ENCODE measurements at places on chromosomes 2 and 18.

DNA sequence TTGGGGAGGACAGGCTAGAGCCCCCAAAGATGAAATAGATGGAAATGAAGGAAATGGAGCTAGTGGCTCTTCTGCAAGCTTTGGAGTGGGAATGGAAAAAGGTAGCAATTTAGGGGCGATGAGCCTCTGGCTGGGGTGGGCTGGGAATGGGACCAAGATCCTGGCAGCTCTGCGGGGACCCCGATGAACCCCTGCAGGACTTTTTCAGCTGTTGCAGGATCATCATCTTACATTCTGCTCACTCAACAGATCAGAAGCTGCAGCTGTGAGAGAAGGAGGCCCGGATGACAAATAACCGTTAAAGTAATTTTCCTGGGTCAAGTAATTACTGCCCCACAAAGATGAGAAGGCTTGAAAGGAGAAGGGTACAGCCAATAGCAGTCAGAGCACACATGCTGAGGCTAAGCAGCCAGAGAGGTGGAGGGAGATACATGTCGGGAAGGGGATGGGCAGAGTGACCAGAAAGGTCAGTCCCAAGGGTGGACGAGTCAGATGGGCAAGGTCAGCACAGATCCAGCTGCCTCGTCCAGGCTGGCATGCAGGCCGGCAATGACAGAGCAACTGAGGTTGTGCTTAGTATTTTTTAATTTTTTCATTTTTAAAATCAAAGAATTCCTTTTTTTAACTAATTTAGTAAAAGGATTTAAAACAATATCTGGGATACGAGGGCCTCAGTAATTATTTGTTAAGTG, 245.0 kb upstream of the RAB6C start:
- no peak for DNase-seq

DNA sequence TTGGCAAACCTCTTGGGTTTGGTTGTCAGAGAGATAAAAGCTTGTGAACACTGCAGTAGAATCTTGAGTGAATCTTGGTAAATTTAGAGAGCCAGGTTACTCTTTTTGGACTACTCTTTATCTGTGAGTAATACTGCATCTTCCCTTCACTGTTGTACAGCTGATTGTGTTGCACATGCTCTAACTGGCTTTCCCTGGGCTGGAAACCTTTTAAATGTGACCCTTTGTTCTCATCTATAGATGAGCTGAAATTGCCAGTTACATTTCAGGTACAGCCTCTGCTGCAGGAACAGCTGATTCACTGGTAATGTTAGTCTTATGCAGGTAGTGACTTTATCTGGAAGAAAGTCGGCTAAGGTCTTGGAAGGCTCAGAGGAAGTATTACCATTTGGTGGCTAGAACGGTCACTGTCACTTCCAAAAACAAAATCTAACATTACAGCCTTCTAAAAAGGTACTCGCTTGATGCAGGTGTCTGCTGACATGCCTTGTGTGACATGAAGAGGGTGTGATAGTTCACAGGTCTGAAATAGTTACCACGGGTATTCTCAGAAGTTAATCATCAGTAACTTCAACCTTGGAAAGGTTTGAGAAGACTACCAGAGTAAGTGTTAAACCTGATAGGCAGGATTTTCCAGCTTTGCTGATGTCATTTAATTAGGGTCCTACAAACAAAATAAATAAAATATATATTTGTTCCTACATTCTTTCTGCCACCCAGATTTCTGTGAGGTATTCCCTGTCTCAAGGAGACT, 851.1 kb downstream of the SLC4A3 start:
- DNase-seq, result no peak

- DNase-seq, result no peak
Measured at GRCh38 chr18:7232218-7232617, 1.3 kb downstream of the LRRC30 start.

DNA sequence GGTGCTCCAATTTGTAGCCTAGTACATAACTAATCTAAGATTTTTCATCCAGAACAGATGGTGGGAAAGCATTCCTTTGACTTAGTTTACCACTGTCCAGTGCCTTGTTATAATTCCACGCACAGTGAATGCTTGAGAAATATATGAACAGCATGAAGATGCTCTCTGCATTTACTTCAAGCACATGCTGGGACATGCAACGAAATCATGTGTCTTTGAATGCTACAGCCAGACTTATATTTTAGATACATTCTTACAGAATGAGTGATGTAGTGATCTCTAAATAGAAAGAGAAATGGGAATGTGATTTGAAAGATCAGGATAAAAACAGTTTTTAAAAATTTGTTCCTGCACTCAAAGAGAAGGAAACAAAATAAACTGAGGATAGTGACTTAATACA, 398.3 kb downstream of the FBXO15 start:
- no peak for DNase-seq

- DNase-seq, result no peak
Measured at GRCh38 chr2:46034535-46034934, 262.7 kb upstream of the EPAS1 start.

GRCh38 chr2:86035883-86036668, 69.6 kb downstream of the POLR1A start:
- peak; percentile 76 for DNase-seq

- DNase-seq, result no peak
Measured at GRCh38 chr18:14919666-14920065, 171.7 kb downstream of the ANKRD30B start.

DNA sequence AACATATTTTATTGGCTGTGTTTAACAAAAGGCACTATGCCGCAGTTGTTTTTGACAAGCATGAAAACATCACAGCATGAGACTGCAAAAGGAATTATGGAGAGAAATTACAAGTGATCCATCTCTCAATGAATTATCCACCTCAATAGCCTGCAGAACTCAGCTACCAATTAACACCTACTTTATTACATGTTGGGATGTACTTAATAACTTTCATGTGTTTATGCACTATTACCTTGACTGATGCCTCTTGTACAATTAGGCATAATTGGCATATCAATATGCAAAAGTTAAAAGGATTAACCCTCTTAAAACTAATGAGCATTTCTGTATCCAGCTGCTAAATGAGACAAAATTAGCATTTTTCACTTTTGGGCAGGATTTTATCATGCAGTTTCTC, 27.8 kb downstream of the ARHGAP15 start:
- no peak for DNase-seq

GRCh38 chr2:28956415-28956826, 24.7 kb upstream of the TOGARAM2 start:
- peak; percentile 23 for DNase-seq
